ENCODE measurements at places on chromosomes 5 and 9.

DNA sequence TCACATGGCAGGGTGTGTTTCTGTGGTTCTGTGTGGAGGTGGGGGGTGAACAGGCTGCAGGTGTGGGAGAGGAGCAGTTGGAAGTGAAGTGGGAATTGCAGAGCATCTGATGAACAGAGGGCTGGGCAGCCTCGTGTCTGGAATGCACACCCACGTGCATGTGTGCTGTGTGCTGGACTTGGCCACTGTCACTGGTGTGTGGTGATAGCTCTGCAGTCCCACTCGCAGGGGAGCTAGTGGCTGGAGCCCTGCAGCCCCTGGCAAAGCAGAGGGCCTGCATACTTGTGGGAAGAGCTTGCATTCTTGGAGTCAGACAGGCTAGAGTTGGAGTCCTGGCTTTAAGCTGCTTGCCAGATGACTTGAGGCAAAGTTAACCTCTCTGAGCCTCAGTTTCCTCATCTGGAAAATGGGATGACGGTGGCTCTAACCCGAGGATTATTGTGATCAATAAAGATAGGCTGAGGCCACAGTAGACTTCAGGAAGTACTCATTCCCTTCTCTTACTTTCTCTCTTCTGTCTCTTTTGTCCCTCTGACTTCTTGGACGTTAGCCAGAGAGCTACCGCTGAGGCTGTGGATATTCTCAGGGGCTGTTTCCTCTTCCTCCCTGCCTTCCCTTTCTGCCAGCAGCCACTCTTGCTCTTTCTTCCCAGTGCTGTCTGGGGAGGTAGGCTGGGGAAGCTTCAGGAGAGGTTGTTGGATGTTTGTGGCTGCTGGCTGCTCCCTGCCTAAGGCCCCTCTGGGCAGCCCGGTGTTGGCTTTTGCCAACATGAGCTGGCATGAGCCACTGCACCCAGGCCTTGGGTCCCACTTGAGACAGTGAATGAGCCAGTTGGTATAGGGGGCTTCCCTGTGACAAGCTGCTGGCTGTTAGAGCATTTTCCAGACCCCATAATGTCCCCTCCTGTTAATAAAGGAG is 18.3 kb downstream of the PSAT1 start:
- DNase-seq, result no peak

DNA sequence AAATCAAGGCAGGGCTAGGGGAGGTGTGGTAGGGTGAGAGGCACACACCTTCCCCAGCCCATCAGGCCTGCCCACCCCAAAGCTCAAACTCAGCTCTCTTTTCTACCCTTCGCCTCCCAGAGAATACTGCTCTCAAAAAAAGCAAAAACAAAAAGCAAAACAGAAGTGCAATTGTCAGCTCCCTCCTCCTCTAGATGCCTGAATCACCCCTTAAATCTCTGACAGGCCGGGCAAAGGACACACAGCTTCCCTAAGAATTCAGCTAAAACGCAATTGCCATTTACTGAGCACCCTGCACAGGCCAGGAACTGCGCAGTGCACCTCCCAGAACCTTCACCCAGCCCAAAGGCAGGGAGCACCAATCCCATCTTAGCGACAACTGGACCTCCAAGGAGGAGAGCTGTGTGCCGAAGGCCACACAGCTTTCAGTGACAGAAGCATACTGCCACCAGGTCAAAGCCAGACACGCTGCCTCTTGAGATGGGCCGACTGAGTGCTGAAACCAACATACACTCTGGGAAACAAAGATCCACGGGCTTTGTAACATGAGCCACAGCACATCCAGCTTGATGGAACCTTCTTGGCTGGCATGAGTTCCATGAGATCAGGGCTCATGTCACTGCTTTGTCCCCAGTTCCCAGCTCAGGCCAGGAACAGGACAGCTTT is 53.4 kb upstream of the STXBP1 start:
- DNase-seq, result no peak

DNA sequence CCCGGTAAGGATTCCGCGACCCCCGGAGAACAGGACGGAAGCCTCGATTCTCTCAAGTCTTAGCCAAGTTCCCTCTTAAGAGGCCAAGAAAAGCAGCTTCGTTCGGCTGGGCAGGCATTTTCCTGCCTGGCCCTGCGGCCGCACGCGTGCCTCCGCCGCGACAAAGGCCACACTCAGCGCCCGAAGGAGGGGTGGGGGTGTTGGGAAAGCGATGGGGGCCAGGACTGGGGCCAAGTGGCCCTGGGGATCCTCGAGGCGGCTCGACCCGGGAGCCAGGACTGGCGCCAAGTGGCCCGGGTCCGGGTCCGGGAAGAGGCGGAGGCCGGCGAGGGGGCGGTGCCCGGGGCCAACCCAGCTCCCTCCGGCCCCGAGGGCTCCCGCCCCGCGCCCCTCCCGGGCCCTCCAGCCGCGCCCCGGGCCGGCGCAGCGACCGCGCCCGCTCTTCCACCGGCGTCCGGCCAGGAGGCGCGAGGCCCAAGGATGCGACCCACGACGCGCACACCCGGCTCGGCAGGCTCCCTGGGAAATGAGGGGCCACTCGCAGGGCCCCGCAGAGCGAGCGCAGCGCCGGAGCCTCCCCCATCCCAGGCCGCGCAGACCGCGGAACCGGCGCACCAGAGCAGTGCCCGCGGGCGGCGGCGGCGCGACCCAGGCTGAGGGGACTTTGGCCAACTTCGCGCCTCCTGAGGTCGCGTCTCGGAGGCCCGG is 756 bp downstream of the VAV2 start:
- DNase-seq, result no peak

- DNase-seq, result no peak
Measured at GRCh38 chr9:16743375-16743774, 127.1 kb downstream of the BNC2 start.

GRCh38 chr5:36630201-36631145 is 24.1 kb downstream of the SLC1A3 start:
- DNase-seq, result no peak

DNA sequence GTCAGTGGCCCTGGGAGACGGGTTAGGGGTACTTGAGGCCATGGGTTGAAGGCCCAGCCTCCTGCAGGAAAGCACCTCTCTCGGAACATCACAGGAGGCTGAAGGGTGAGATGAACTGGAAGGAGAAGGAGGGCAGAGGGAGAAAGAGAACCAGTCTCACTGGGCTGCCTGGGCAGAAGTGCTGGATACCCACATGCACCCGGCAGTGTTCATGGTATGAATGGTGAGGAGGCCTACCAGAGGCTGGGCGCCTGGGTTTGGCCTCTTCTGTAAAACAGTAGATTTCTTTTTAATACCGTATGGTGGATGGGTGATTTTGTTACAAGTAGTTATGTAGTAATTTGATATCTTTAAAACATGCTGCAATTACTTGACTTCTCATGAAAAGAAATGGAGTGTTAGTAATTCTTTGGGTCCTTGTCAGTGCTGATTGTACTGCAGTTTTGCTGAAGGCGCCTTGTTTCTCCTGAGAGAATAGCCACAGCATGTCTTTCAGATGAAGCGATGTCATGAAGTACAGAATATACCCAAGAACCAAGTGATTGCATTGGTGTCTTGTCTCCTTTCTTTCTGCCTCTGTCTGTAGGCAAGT is 258.6 kb downstream of the FANCC start:
- DNase-seq, result no peak

- no peak for DNase-seq
Measured at GRCh38 chr9:123335193-123335985, 20.6 kb upstream of the CRB2 start.

DNA sequence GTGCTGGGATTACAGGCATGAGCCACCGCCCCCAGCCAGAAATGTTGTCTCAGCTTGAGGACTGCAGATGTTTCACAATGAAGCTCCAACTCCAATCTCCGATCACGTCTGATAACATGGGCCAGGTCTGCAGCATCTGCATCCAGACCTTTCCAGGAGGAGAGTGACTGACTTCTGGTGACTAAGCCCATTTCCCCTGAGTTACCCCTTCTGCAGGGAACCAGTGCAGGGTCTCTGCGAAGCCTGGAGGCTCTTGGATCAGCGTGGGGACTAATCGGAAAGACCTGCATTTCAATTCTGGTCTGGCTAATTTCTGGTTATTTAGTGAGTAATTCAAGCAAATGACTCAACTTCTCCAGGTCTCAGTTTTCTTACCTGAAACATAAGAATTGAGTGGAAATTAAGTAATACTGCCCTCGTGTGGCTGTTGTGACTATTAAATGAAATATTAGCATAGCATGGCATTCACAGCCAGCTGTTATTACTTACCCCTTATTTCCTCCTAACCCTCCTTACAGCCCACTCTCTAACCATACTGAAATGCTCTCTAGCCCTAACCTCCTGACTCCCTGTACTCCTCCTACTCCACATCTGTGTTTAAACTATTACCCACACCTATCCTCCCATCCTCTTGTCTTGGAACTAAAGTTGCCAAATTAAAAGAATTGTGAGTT is 2.2 kb upstream of the GNPDA1 start:
- DNase-seq, result peak; percentile 49

DNA sequence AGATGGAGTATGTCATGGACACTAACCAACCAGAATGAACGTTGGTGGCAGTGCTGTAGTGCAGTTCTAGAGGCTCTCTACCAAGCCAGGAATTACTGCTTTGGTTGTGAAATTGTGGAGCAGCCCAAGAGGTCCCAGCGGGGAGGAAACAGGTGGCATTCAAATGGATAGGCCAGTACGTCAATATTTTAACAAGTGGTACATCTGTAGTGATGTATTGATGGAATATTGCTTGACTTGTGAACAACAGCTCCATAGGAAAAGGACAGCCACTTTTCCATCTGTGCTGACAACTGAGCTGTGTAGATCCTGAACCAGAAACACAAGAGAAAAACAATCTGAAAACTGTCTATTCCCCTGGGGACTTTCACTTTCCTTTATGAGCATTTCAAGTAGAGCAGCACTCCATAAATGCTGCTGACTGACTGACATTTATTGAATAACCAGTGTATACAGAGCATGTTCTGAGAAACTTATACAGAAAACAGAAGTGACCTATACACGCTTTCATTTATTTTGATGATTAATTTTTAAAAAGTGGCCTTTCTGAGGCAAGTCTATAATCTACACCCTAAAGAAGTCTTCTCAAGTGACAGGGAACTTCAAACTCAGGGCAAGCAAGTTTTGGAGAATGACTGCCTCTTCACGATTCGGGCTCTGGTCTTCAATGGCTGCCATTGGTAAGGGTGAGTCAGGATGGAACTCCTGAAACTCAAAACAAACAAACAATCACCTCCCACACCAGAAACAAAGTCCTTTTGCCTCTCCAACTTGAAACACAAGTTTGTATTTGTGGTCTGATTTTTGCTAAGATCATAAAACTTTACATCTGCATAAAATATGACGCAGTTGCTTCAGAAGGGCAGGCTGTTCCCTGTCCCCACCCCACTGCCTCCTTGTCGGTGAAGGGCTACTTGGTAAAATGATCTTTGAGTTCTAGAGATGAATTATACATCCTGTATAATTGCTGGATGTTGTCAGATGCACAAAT is 362.4 kb downstream of the NDUFS4 start:
- DNase-seq, result no peak
